AG09319 (cell line): ENCODE measurements at places on chromosomes 4 and X.

GRCh38 chr4:148747721-148748268 is 305.6 kb upstream of the NR3C2 start:
- no peak for DNase-seq

GRCh38 chrX:11066812-11067211 is 44.3 kb upstream of the HCCS start:
- no peak for DNase-seq

GRCh38 chr4:38044060-38044459 is 83.9 kb downstream of the PTTG2 start:
- no peak for DNase-seq

DNA sequence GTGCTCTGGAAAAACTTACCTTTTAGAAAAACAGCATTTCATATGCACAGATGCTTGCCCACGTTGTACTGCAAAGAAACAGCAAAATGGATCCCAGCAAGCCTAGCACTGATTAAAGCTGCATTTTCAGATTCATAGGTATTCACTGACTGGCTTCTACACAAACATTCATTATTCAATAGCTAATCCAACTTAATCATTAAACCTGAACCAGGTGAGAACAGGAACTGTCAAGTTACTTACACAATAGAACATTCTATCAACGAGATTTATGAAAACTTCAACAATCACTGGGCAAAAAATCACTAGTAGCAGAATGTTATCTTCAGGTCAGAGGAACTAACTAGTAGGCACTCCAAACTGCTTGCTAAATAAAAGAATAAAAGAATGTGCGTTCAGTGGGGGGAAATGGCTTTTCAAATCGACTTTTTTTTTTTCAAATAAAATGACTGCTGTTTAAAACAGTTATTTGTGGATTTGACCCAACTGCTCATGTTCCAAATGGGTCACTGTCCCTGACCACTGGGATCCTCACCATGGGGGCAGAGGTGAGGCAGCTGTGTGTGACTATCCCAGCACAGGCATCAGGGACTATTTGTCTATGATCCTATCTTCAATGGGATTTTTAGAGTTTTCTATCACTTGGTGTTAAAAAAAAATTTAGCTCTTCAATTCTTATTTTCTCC is 42.3 kb downstream of the STX18 start:
- DNase-seq = no peak

- no peak for DNase-seq
These were observed 590.7 kb upstream of the PITX2 start for GRCh38 chr4:111213531-111213930.

GRCh38 chr4:189377569-189377968 is 563.1 kb upstream of the FRG1 start:
- DNase-seq = no peak

- no peak for DNase-seq
These were observed at the start of gene UGT2B7 for GRCh38 chr4:69096111-69096656. Gene UGT2B7 (plus strand): TSS chr4:69096474. CDS start chr4:69096521, 47 bp downstream.

- no peak for DNase-seq
These were observed 350.2 kb upstream of the FAT1 start for GRCh38 chr4:187073820-187074219.

DNA sequence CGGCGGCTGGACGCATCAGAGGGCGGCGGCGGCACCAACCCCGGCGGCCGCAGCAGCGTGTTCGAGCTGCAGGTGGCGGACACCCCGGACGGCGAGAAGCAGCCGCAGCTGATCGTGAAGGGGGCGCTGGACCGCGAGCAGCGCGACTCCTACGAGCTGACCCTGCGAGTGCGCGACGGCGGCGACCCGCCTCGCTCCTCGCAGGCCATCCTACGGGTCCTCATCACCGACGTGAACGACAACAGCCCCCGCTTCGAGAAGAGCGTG is 1.9 kb downstream of the PCDH7 start:
- DNase-seq = no peak

GRCh38 chrX:129769467-129770154 is 10.1 kb upstream of the SASH3 start:
- DNase-seq = no peak

DNA sequence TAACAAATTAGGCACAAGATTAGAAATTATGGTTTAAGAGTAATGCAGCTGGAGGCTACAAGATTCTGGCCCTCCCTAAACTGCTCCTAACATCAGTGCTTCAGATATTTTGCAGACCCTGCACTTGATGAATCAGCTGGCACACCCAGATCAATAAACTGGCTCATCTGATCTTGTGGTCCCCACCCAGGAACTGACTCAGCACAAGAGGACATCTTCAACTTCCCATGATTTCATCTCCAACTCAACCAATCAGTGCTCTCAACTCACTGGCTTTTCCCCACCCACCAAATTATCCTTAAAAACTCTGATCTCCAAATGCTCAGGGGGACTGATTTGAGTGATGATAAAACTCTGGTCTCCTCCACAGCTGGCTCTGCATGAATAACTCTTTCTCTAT is 21.7 kb upstream of the TMEM33 start:
- DNase-seq = no peak

DNA sequence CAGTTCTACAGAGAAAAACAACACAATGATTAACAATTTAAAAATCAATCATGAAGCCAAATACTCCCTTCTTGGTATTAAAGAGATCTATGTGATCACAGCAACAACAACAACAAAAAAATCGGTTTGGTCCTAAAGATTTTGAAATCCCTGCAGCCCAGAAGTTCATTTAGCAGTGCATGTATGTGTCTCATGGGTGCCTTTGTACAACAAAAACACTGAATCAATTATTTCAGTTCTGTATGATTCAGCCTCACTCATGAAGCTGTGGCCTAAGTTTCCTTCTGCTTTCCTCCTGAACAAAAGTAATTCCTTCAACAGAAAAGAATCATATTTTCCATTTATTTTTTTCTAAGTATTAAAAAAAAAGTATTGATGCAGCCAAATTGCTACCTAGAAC is 393.4 kb upstream of the NDST3 start:
- no peak for DNase-seq

- no peak for DNase-seq
These were observed 115.1 kb upstream of the SFRP2 start for GRCh38 chr4:153904011-153904410.

DNA sequence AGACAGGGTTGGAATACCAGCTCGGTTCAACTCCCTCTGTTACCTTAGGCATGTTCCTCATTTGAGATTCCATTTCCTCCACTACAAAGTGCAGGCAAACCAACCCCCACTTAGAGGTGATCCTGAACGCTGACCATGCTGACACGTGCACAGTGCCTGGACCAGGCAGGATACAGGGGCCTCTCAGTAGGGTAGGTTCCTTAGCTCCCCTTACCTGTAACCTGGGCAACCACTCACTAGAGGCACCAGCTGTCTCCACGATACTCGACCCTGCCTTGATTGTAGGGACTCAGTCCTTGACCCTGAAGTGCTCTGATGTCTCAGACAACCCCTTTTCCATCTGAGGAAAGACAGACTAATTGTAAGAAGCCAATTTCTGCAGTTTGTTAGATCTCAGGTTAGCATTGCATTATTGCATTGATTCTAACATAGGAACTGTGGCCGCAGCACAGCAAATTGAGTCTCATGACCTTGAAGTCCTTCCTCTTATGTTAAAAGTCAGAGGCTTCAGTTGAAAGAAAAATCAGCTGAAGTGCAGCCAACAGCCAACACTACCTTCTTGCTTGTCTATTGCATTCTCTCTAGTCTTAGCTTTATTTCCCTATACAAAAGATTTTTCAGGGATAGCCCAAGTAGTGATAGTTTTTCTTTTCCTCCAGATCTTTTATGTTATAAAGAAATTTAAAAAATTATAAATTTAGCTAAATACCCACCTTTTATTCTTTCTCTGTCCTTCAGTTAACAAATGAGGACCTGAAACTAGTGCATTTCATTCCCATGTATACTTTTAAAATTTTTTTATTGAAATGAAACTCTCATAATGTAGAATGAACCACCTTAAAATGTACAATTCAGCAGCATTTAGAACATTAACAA is 11.2 kb upstream of the C1QTNF7 start:
- DNase-seq = no peak

DNA sequence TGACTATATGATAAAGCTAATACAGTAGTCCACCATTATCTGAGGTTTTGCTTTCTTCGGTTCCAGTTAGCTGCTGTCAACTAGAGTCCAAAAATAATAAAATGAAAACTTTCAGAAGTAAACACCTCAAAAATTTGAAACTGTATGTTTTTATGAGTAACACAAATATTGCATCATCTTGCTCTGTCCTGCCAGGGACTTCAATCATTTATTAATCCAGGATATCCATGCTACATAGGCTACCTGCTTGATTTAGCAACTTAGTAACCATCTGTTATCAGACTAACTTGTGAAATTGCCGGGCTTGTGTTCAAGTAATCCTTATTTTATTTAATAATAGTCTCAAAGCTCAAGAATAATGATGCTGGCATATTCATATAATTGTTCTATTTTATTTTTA is 1537.8 kb upstream of the PABPC4L start:
- no peak for DNase-seq

DNA sequence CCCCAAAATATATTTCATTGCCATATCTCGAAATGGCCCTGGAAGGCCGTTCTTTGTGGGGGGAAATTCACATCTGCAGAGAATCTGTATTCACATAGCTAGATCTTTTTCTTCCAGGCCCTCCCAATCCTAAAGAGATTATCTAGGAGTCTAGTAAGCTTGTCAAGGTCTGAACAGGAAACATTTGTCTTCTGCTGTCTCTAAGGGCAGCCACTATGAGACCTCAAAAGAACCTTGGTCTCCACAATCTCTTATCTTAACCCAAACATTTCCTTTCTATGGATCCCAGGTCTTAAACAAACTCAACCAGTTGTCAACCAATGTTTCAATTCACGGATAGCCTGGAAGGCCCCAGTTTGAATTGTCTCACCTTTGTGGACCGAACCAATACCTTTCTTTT is 45.0 kb downstream of the CRLF2 start:
- DNase-seq = no peak

- DNase-seq = no peak
These were observed 24.2 kb downstream of the RASSF6 start for GRCh38 chr4:73596001-73596400.

GRCh38 chrX:56733459-56734046 is 4.5 kb downstream of the NBDY start:
- DNase-seq = no peak

GRCh38 chr4:52202931-52203330 is 151.8 kb downstream of the SPATA18 start:
- no peak for DNase-seq

GRCh38 chrX:153651540-153652079 is 4.6 kb downstream of the DUSP9 start:
- no peak for DNase-seq

DNA sequence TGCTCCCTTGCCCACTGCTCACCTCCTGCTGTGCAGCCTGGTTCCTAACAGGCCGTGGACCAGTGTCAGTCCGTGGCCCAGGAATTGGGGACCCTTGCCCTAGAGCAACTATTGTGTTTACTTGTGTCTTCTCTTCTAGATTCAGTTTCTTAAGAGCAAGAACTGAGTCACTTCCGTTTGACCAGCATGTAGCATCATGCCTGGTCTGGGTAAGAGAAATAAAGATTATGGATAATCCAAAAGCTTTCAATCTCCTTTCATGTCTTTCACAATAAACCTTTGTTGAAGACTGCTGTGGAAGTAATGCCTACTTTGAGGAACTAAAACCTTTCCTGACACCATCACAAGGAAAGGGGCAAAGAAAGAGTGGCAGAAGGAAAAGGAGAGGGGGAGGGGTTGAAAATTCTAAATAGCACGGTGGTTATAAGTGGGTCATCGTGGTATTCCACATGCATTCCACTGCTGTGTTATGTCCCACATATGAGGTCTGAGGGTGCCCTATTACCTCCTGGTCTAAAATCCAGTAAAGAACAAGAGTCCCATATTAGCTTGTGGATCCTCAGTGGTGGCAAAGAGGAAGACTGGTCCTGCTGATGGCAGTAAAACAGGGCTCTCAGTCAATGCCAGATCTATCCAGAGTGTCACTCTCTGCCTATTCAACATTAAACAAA is 133.4 kb downstream of the RASL11B start:
- DNase-seq = no peak

DNA sequence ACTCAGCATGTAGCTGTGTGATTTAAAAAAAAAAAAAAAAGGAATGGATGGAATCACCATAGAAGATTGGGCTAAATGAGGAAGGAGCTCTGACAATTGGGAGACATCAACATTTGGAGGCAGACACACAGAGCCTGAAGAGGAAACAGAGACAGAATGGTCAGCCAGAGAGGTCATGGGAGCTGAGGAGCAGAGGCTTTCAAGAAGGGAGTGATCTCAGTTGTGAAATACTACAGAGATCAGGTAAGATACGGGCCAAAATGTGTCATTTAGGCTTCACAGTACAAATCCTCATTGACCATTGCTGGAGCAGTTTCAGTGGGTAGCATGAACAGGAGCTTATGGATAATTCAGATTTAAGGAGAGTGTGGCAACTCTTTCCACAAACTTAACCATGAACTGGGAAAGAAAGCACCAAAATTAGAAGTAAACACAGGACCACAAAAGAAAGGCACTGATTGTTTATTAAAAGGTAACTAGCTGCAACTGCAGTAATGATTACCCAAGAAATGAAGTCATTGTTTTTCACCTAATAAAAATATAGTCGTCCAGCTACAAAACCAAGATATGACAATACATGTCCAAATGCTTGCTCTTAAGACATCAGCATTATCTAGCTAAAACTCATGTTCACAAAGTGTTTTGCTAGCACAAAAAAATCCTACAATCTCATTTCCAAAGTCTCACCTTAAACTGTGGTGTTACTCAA is 203.2 kb downstream of the DHX15 start:
- no peak for DNase-seq

GRCh38 chr4:186757696-186758355 is 34.2 kb upstream of the FAT1 start:
- no peak for DNase-seq

- DNase-seq = no peak
These were observed 19.8 kb downstream of the SNX25 start for GRCh38 chr4:185229021-185229818.

GRCh38 chr4:182238355-182238931 is 4.8 kb upstream of the TENM3 start:
- no peak for DNase-seq

DNA sequence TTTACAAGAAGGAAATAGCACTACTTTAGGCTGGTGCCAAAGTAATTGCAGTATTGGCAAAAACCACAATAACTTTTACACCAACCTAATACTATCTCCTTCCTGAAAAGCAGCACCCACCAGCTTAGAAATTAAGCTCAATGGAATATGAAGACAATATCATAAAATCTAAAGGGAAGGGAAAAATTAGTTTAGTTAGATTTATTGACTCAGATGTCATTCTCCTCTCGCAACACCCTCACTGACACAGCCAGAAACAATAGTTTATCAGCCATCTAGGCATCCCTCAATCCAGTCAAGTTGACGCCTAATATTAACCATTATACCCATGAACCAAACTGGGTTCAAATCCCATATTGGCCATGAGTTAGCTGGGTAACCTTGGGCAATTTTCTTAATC is 820.4 kb upstream of the EPHA5 start:
- no peak for DNase-seq

- no peak for DNase-seq
These were observed 52.9 kb upstream of the INTU start for GRCh38 chr4:127579821-127580220.

- DNase-seq = no peak
These were observed 5.8 kb downstream of the RPS6KA3 start for GRCh38 chrX:20260885-20261284.
